ENCODE measurements at places on chromosomes 6 and 20. TPM values are rescaled to one million over a fixed set of nuclear protein-coding genes. Genes with fewer than 3 reads are reported as not detected.

GRCh38 chr20:41135187-41135887, 2.0 kb upstream of the PLCG1 start:
- no peak for DNase-seq
- peak overlapping the region; percentile 9 for H3K27ac ChIP-seq
- H3K4me3 ChIP-seq: no peak overlapping the region
- no peaks in the 10 kb centered on the region for H3K27me3 ChIP-seq

DNA sequence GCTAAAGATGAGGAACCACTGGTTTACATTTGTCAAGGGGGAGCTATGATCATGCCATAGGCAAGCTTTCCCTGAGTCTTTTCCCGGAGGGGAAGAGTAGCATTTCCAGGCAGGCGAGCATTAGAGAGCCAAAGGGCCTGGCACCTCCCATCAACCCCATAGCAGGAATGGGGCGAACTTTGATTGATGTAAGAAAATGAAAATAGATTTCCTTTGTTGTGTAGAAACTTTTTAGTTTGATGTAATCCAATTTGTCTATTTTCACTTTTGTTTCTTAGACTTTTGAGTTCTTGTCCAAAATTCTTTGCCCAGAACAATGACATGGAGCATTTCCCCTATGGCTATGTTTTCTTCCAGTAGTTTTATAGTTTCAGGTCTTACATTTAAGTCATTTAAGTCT, 85.2 kb downstream of the CDH26 start:
- peaks cover under 1% of the 10 kb centered on the region for H3K4me1 ChIP-seq
- no peak overlapping the region for H3K27ac ChIP-seq

DNA sequence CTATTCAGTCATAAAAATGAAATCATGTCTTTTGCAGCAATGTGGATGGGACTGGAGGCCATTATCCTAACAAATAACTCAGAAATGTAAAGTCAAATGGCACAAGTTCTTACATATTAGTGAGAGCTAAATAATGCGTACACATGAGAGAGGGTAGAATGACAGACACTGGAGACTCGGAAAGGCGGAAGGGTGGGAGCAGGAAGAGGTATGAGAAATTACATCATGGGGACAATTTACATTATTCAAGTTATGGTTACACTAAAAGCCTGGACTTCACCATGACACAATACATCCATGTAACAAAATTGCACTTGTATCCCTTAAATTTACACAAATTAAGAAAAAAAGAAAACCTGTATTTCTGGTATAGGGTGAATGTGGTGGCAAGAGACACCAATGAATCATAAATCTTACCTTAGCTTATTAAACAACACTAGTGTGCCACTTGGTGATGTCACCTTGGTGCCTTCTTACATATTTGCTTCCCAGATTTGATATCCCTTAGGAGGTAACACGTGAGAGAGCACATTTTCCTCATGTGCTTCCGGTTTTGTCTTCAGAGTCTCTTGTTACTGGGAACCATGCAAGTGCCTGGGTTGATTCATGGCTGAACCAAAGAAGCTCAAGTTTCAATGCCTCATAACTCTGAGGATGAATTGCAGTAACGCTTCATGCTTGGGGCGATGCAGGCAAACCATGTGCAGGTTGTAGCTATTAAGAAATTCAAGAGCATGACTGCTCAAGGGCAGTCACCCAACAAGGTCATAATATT, 84.6 kb downstream of the DCDC2 start:
- no peak overlapping the region for H3K4me3 ChIP-seq
- H3K27me3 ChIP-seq: no peaks in the 10 kb centered on the region
- H3K4me1 ChIP-seq: no peaks in the 10 kb centered on the region
- no peak overlapping the region for H3K27ac ChIP-seq
- DNase-seq: no peak
- H3K36me3 ChIP-seq: no peaks in the 10 kb centered on the region

DNA sequence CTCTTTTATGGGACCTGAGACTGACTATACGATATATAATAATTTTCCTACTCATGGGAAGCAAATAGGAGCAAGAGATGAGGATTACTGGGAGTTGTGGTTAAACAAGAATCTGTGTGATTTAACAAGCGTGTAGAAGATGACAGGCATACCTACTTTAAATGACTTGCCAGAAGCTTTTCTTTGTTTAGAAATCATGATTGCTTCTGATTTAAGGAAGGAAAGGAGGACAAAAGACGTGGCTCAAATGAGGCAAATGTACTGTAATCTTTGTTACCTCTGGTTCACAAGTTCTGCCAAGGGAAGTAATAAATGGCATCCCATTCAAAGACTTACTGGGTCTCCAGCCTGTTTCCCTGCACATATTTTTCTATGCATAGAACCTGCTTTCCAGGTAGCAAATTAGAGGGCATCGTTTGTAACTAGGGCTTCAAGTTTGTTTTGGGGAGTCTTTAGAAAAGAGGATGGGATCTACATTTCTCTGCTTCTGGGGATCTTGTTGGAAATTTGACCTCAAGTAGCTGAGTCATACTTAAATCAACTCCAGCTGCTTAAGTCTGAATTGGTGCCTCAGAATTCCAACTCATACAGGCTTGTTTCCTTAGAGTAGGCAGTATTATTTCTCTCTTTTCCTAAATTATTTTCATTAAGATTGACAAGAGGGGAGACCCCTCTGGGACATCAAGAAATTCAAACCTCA, 2.9 kb upstream of the TRMT11 start:
- no peaks in the 10 kb centered on the region for H3K27me3 ChIP-seq
- no peaks in the 10 kb centered on the region for H3K36me3 ChIP-seq
- H3K4me3 ChIP-seq: no peak overlapping the region
- DNase-seq: no peak

DNA sequence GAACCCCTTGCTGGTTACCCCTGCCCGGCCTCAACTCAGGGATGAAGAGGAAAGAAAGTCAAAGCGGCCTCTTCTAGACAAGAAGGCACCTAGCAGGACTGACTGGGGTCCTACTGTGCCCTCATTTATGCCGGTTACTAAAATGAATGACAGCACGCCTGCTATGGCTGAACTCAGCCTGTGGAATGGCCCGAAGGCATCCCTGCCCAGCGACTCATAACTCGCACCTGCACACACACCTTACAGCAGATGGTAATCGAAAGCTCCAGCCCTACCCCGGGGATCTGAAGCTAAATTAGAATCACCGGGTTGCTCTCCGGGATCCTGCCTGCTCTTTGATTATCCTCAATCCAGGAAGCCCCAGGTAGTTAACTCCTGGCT, 747 bp upstream of the TXNDC5 start:
- H3K4me3 ChIP-seq: peak overlapping the region; percentile 69
- H3K27ac ChIP-seq: peak overlapping the region; percentile 80
- no peaks in the 10 kb centered on the region for H3K27me3 ChIP-seq

GRCh38 chr6:167892835-167893815, 66.4 kb downstream of the AFDN start:
- H3K4me1 ChIP-seq: no peaks in the 10 kb centered on the region
- peaks cover 9% of the 10 kb centered on the region for H3K36me3 ChIP-seq
- no peak for DNase-seq
- no peak overlapping the region for H3K4me3 ChIP-seq
- H3K27me3 ChIP-seq: no peaks in the 10 kb centered on the region

DNA sequence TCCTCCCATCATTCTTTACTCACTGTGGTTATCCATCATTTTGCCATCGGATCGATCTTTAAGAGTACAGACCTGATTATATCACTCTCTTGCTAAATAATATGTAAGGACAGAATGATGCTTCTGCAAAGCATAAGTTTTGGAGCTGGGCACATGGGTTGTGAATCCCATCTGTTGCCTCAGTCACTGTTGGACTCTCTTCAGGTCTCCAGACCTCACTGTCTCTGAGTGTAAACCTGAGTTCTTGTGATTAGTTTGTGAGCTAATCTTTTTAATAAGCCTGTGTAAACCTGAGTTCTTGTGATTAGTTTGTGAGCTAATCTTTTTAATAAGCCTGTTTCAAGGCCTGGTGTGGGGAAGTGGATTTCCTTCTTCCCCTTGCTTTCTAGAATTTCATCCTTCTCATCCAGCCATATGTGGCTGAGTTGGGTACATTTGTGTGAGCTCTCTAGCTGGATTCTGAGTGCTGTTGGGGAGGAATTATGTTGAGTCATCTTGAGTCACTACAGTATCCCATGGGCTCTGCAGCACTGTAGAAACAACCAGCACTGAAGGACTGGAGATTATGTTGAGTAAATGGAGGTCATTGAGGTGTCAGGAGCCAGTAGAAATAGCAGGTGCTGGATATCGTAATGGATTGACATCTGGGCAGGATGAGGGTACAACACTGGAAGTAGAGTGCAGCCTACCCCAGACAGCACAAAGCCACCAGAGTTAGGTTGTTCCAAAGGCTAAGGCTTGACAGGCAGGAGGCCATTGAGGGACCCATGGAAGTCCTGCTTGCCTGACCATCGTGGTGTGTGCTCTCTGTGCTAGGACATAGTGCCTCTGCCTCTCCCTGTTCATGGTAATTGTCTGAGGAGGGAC, 52.4 kb downstream of the SCAND1 start:
- peaks cover 4% of the 10 kb centered on the region for H3K4me1 ChIP-seq
- H3K4me3 ChIP-seq: no peak overlapping the region
- no peaks in the 10 kb centered on the region for H3K27me3 ChIP-seq
- H3K27ac ChIP-seq: no peak overlapping the region
- no peak for DNase-seq

- H3K4me1 ChIP-seq: peaks cover 5% of the 10 kb centered on the region
- H3K36me3 ChIP-seq: no peaks in the 10 kb centered on the region
- no peak overlapping the region for H3K4me3 ChIP-seq
- H3K27ac ChIP-seq: no peak overlapping the region
These were observed 112.9 kb upstream of the PHACTR1 start for GRCh38 chr6:12603673-12604049.

LPA gene
- not detected for total RNA-seq

HTR1B gene
- total RNA-seq: not detected

All from heart right ventricle (tissue), 16 donors.